ENCODE measurements at places on chromosomes 16 and 17.

- DNase-seq: no peak
Measured at GRCh38 chr17:82979718-82980117, 99.7 kb upstream of the METRNL start.

GRCh38 chr16:49354101-49354500 lies 19.5 kb upstream of the C16orf78 start:
- DNase-seq: no peak

GRCh38 chr16:164827-165538 lies 795 bp upstream of the HBM start:
- DNase-seq: no peak

- DNase-seq: no peak
Measured at GRCh38 chr17:732902-733720, 715 bp downstream of the TLCD3A start.

DNA sequence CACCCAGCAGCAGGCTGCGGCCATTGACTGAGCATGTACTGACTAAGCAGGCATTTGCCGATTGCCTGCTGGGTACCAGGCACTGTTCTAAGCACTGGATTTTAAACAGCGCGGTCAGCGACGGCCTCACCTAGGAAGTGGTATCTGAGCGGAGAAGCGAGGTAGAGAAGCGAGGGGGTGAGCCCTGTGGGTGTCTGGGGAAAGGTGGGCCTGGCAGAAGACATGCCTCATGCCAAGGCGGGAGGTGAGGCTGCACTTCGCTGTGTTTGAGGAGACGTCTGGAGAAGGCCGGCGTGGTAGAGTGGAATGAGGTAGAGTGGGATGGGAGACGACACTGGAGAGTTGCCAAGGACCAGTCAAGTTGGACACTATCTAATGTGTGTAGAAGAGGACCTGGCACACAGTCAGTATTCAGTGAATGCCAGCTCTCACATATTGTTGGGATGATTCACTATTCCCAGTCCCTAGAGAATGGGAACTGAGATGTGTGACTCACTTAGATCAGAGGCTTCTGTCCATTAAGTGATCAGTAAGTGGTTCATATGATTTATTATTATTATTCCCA lies 14.4 kb downstream of the SYCE1L start:
- DNase-seq: no peak

DNA sequence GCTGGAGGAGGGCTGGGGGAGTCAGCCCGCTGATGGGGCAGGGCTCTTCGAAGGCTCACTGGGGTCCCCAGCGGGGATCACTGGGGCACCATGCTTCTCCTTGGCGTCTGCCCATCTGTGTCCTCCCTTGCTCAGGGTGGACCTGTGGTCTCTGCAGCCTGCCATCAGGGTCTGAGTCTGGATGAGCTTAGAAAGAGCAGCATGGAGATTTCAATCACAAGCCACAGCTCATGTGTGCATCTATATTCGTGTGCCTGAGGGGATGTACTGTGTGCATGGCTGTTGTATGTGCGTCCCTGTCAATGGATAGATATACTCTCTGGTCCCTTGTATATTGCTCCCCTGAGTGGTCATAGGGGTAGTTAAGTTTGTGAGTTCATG lies 126.6 kb upstream of the SDK2 start:
- DNase-seq: no peak

DNA sequence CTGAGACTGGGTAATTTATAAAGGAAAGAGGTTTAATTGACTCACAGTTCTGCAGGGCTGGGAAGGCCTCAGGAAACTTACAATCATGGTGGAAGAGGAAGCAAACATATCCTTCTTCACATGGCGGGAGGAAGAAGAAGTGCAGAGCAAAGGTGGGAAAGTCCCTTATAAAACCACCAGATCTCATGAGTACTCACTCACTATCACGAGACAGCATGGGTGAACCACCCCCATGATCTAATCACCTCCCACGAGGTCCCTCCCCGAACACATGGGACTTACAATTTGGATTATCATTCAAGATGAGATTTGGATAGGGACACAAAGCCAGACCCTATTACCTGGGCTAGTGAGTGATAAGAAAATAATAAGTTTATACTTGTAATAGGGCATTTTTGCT lies 70.6 kb upstream of the HS3ST2 start:
- DNase-seq: no peak
